ENCODE measurements at places on chromosomes 6 and 20.

DNA sequence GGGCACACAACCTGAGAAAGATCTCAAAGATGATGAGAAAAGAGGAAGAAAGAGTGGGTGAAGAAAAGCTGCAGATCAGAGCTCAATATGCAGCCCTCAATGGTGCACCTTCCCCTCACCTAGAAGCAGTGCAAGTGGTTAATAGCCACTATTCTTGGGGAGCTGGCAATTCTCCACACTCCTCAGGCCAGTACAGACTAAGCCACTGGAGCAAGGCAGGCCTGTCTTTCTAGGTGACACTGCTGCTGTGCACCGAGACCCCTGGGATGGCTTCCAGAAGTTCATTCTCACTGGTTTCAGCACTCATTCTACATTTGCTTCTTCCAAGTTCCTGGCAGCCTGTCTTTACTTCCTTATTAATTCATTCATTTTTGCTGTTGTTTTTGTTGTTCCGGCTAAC, 973.3 kb downstream of the KIF16B start:
- no peak for DNase-seq

GRCh38 chr20:3088031-3088430, 3.5 kb upstream of the AVP start:
- DNase-seq: no peak

DNA sequence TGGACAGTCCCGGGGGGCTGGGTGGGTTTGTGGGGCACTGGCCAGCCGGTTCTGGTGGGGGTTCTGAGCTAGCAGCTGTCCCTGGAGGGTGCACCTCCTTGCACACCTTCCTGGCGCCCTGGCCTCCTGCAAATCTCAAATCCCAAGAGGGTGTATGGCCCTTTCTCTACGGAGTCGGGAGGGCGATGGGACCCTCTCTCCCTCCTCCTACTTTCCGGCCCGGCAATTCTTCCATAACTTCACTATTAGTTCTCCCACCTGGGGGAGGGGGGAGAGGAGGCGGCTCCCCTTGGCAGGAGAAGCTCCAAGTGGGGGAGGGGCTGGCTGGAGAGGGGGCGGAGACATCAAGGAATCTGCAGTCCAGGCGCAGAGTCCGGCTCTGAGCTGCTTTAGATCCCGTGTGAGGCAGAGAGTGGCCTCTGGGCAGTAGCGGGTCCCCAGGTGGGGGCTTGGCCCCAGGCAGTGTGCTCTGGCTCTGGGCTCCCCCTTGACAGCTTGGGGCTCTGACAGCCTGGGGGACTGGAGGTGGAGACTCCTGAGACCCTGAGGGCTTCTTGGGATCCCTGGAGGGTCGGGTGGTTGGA, 1.4 kb upstream of the LAMA5 start:
- DNase-seq: no peak

GRCh38 chr6:163288066-163288465, 126.5 kb upstream of the QKI start:
- no peak for DNase-seq

- DNase-seq: no peak
Measured at GRCh38 chr6:142699391-142699790, 245.6 kb downstream of the HIVEP2 start.

DNA sequence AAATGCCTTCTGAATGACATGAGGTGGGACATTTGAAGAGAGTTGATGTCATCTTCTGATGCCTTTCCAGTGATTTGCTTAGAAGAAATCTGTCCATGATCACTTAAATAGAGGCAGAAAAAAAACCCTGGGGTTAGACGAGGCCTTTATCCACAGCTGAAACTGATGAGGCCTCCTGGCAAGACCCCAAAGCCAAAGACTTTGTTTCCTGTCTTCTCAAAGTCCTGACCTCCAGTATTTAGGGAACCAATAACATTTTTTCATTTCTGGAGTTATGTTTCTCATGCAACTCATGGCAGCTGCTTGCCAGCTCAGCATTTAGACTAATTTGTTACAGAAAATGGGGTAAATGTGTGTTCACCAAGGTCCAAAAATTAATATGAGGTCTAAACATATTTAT, 248.0 kb upstream of the PRDM1 start:
- DNase-seq: no peak

DNA sequence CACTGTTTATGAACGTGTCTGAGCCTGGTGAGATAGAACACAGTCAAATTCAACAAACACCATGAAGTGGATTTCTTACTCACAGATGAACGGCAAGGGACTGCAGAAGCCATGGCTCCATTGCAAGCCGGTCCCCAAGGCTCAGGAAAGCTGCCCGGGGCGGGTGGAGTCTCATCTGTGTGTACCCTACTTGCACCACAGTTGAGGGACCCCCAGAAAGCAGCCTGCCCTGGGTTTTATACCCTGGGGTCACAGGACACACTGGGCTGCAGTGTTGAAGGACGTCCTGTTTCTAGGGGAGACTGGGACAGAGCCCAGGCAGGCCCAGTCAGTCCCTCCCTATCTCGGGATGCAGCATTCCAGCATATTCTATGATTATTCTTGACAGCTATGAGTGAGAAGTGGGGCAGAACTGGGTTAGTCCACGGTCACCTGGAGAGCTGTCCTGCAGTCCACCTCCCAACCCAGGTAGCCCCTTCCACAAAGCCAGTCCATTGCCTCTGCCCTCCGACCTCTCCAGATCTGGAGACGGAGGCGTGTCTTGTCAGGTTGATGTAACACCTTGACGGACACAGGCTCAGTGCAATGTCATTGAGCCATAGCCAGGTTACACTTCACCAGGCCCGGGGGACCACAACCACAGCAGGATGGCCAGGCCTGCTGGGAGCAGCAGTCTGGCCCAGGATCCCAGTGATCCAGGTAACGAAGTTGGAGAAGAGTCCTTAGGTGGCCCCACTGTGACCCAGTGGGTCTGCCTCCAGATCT, 35.5 kb downstream of the WRNIP1 start:
- no peak for DNase-seq

DNA sequence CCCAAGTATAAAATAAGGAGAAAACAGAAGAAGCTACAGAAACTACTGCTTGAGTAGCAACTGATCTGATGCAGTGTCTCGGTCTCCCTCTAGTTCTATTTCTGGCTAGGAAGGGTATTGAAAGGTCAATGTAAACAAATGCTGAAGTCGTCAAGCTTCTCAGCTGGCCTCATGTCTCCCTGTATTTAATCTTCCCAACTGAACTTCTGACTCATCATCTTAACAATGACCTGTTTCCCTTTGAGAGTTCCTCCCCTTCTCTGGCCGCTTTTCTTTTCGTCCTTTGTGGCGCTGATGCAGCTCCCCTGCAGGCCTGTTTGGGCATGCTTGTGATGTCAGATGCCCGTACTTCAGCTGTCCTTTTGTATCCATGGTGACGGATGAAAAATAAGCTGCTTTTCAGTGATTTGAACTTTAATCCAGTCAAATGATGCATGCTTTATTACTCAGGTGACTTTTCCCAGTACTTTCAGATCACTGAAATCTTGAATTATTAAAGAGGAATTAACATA, 7.8 kb upstream of the LCA5 start:
- no peak for DNase-seq

DNA sequence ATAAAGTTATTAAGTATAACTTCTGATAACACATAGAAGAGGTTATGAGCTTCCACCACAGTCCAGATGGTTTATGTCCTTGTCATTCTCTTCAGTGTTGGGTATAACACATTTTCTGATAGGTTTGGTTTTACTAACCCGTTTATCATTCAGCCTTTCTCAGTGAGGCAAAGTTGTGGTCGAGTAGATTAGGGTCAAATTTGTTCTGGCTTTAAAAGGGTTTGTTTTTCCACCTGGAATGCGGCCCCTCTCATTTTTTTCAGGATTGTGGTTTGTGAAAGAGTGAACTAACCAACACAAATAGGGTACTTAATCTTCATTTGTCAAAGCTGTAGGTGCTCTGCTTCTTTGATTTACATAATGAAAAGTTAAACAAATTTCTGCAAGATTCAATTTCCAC, 204.2 kb upstream of the ASCC3 start:
- no peak for DNase-seq

DNA sequence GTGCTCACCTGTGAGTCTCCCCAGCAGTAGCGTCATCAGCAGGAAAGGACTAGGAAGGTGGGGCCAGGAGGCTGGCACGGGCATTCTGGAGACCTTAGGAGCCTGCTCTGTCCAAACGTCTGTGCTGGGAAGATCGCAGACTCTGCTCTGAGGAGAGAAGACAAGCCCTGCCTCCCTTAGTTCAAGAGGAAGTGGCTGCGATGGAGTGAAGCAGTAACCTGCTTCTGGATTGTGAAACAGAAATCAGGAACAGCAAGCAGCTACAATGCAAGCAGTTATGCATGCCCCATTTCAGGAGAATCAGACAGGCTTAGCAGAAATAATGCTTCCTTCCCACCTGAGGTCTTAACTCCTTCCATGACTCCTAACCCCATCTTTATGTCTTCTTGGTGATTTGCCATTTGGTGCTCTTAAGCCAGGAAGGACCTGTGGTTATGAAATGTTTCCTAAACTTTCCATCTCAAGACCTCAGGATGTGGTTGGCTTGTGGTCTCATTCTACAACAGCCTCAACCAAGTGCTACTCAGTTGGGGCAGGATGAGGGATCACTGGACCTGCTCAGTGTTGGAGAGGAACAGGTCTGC, at the start of gene SIRPB1:
SIRPB1 (minus strand) TSS at position 149 of the 584 bp plus-strand sequence; CDS start at position 84, 65 bp downstream.
- no peak for DNase-seq

GRCh38 chr20:59211208-59211765, 47.7 kb downstream of the ZNF831 start:
- DNase-seq: no peak

DNA sequence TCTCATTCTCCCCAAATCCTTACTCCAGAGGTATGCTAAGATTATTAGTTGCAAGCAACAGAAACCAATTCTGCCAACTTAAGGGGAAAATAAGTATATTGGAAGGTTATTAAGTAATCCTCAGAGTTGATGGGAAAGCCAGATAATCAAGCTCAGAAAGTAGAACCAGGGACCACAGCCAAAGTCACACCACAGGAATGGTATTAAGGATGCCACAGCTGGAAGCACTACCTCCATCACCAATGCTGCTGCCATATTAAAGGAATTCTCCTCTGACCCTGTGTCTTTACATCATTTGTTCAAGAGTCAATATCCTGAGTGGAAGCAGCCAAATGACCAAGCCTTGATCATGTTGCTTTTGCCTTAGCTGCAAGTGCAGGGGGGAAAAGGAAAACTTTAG, 9.9 kb downstream of the PROCR start:
- DNase-seq: no peak

DNA sequence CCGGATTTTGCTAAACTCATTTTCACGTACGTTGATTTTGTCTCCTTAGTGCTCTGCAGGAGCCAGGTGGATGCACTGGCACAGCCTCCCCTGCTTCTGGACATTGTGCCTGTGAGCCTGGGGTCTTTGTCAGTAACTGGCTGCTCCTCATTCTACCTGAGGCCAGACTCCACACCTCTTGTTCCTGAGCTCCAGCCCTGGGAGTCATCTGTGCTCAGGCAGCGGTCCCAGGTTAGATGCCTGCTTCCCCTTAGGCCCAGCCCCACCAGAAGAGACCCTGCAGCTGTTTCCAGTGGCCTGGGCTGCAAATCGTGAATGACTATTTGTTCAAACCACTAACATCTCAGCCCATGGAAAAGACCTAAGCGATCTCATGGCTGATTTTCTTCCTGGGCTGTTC, 129.1 kb downstream of the ERMARD start:
- DNase-seq: no peak

DNA sequence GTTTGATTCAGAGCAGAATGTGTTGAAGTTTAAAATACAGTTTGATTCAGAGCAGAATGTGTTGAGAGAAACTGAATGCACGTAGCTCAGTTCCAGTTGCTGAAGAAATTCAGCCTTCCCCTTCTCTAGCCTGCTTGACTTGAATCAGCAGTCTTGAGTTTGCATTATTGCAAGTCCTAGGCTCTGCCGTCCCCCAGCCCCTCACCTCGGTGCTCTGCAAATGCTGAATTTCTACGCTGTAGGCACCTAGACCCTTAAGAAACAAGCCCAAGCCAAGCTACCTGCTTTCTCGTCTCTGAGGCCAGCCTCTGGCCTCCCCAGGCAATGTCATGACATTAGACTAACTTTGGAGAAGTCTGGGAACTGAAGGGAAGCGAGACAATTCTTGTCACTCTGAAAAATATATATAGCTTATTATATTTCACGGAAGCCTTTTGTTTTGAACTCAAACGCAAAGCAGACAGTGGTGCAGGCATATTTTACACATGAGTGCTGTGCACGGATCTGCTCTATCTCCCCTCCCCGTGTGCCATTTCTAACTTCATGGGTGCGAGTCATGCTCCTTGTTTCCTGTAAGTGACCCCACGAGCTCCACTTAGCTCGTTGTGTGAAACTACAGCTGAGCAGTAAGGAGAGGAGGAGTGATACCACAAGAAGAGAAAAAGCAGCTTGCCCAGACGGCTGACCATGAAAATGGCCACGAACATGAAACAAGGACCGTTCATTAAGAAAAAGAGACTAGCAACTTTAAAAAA, 71.4 kb upstream of the DUSP22 start:
- DNase-seq: no peak

GRCh38 chr20:50597406-50597969, 87.3 kb downstream of the PTPN1 start:
- DNase-seq: no peak

DNA sequence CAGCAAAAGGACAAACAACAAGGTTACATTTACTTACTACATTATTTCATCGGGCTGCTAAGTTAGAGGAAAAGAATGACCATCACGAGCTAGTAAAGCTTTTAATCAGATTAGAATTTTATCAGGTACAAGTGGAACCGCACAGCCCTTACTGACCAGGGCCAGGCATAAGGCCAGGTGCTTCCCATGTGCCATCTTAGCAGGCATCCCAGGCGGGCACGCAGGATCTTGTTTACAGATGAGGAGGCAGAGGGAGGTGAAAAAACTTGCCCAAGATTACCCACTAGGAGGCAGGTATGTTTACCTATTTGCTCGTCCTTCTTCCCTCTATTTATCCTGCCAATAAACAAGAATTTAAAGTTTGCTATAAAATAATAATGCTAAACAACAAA, 10.7 kb downstream of the EZR start:
- no peak for DNase-seq

DNA sequence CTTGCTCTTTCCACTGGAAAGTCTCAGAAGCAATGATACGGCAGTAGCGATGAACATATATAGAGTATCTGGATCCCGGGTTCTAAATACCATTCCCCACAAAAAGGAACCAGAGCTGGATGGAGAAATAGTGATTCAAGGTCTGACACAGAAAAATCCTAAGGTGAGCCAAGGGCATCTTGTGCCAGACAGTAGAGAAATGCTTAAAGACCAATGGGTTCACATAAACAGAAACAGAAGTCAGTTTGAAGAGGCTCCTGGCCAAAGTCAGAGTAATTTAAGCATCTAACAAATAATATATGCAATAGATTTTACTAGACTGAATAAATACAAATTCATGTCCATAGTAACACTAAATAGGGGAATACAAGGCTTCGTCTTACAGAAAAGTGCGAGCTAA, 54.7 kb downstream of the RGS17 start:
- DNase-seq: no peak
